ENCODE measurements at places on chromosomes 4 and X.

GRCh38 chr4:27828843-27829242, 968.2 kb downstream of the STIM2 start:
- DNase-seq, result no peak

GRCh38 chr4:159269956-159270355, 167.1 kb downstream of the RAPGEF2 start:
- DNase-seq, result no peak

- DNase-seq, result no peak
These were observed 226.0 kb upstream of the MAB21L2 start for GRCh38 chr4:150355858-150356455.

- no peak for DNase-seq
These were observed 890.0 kb upstream of the FRG1 start for GRCh38 chr4:189050643-189051042.

GRCh38 chr4:87912164-87913004, 63.1 kb upstream of the SPP1 start:
- no peak for DNase-seq

DNA sequence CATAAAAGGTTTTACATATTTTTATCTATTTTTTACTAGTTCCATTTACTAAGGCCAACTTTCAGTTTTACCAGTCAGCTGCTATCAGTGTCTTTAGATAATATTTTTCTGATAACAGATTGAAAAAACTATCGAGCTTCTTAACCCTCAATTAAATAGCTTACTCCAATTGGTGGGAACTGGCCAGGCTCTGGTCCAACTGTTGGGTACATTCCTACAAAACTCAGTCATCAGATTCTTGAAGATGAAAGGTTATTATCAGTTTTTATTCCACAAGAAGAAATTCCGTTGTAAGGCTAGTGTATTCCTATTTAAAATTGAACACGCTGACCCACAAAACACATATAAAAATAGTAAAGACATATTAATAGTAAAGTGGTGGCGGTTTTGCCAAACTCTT, 346.2 kb downstream of the MAPK10 start:
- DNase-seq, result no peak

GRCh38 chrX:122850326-122850725, 333.8 kb upstream of the GRIA3 start:
- no peak for DNase-seq

GRCh38 chr4:155228713-155229112, 20.3 kb downstream of the NPY2R start:
- no peak for DNase-seq

GRCh38 chr4:10413177-10413576, 44.0 kb downstream of the ZNF518B start:
- DNase-seq, result no peak

GRCh38 chr4:153513596-153513995, 47.4 kb downstream of the TMEM131L start:
- DNase-seq, result no peak

- DNase-seq, result no peak
These were observed 36.5 kb downstream of the SH3RF1 start for GRCh38 chr4:169234137-169234855.

DNA sequence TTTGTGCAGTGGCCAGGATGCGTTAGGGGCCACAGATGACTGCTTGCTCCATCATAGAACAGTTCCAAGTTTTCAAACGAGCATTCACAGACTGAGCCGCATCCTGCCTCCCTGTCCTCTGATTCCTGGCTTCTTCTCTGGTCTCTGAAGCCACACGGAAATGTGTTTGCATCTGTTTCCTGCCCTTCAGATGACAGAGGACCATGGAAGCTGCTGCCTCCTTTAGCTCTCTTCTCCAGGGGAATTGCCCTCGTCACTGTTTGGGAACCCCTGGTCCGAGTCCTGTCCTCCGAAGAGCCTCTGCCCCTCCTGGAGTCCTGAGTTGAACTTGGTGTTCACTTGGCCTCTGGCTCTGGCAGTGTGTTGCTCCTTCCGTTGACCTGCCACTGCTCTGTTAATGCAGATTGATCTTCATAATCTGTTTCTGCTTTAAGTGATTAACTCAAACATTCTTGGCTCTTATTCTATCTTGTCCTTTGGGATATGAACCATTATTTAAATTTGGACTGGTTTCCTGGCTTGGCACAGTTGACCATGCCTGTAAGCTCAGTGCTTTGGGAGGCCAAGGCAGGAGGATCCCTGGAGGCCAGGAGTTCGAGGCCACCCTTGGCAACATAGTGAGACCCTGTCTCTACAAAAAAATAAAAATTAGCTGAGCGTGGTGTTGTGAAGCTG, 96.0 kb downstream of the PTTG2 start:
- DNase-seq, result no peak

DNA sequence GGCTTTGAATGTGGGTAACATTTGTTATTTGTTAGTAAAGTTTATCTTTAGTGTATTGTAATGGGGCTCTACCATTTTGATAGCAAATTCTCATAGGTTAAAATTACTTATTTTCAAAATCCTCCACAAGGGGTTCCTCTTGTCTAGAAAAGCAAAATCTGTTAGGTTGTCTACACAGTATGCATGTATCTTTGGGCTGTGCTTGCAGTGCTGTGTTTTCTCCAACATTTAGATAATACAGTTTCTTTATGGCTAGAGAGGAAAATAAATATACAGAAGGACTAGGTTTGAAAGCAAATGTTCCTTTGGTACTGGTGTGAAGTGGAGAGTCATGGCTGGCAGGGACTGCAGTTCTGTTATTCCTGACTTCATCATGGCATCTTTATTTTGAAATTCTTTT, 40.3 kb downstream of the POLR2B start:
- no peak for DNase-seq

DNA sequence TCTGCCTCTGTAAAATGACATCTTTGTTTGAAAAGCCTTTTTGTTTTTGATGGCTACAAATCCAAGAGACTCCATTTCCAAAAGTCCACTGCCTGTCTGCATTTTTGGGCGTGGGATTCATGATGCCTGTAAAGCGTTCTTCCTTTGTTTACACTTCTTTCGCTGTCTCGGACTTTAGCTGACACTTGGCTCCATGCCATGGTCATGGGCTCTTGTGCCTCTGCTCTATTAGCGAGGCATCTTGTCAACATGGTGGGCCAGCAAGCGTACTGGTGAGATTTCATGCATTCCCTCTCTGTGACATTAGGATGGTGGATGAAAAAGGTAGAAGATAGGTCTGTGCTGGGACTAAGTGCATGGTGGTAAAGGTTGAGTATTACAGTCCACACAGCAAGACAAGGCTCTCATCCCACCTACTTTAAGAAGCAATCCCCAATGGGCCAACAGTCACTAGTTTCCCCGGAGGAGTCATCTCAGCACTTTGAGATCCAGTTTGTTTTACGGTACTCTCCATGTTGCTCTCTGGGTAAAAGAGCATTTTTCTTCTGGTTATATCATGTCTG, 298.2 kb upstream of the KLF3 start:
- no peak for DNase-seq

DNA sequence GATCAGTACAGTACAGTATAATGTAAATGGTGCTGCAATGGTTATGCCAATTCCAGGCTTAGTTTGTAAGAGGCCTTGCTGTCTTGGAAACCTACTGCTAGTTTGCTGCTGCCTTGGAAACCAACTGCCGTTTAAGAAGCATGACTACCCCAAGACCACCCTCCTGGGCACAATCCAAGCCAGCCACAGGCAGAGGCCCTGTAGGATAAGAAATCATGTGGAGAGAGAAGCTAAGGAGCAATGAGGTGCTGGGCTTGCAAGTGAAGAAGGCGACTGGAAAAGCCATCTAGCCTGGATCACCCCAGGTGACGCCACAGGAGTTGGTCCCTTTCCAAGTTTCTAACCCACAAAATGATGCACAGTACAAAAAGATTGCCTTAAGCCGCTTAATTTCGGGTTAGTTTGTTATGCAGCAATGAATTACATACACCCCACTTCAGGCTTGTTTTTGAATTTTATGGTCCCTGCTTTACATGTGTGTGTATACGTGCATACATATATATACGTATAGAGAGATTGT, 16.9 kb downstream of the ZFP42 start:
- DNase-seq, result no peak

GRCh38 chrX:124223524-124223923, 108.9 kb upstream of the TEX13D start:
- no peak for DNase-seq

- no peak for DNase-seq
These were observed 244.3 kb downstream of the RBMX2 start for GRCh38 chrX:130645955-130646583.

GRCh38 chr4:8547108-8547911, 32.9 kb upstream of the GPR78 start:
- DNase-seq, result no peak

DNA sequence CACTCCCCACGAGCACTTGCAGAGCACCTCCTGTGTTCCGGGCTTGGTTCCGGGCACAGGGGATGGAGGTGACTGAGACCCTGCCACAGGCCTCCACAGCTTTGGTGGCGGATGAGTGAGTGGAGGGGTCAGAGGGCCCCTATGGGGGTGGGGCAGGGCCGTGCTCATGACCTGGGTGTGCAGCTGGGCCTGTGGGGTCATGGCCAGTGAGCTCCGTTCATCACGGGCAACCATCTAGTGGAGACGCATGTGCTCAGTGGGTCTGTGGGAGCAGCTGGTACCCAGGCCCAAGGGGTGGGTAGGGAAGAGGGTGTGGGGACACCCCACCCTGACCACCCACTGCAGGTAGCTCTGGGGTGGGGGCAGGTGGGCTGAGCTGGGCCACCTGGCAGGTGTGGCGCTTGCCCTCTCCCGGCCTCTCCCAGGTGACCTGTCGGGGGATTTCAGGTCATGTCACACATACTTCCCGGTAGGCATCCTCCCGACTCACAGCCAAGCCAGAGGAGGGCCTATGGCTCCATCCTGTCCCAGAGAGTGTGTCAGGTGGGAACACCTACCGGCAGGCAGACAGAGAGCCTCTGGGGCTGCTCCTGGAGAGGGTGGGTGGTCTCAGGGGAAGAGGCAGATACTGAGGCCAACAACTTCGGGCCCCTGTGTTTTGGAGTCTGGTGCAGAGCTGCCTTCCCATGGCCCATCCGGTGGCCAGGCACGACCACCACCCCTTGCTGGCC, 3.6 kb downstream of the PSAPL1 start:
- DNase-seq, result peak; percentile 17

- no peak for DNase-seq
These were observed 222.5 kb downstream of the MGST2 start for GRCh38 chr4:139887962-139888735.

GRCh38 chr4:146053891-146054290, 115.3 kb upstream of the ZNF827 start:
- no peak for DNase-seq

DNA sequence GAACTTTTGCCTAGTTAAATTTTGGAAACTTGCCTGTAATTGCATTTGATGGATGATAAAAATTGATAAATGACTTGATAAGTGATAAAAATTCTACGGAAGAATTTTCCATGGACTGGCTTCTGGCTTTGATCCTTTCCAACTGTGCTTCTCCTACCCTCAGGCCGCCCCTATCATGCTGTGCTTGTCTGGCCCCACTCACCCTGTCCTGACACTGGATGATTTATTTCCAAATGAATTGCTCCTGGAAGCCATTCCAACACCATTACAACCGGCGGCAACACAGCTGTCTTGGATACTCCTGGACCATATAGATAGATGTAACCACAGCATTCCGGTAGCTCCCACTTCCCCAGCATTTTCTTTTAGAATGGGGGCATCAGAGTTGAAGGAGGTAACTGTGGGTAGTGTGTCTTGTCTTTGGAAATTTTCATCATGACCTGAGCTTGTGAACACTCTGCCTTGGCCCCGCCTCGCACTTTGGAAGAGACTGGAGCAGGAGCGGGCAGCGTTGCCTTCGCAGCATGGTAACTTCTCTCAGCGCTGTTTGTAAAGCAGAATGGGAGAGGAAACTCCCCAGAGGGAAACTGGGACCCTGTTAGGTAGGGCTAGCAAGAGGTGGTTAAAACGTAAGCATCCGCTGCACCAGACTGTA, 77.4 kb downstream of the TBL1X start:
- no peak for DNase-seq

DNA sequence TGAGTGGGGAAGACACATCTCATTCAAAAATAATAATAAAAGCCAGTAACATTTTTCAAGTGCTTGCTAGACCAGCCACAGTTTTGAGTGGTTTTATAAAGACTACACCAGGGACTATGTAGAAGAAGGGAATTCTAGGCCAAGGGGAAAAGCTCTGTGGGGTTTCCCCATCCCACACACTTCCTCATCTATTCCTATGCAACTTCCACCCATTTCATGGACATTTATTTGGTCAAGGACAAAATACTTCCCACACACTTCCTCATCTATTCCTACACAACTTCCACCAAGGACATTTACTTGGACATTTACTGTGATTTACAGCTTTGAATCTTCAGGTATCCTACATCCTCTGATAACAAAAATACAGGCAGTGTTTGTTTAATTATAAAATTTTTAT, 86.5 kb upstream of the KLF3 start:
- no peak for DNase-seq

Data from activated naive CD4-positive, alpha-beta T cell treated with anti-CD3 and anti-CD28 coated beads, Interleukin-2, amount 10 ng/mL, durations not matched to agents 7 days and 5 days (primary cell).